Activated CD4-positive, alpha-beta memory T cell treated with anti-CD3 and anti-CD28 coated beads, Interleukin-2, amount 10 ng/mL, durations not matched to agents 7 days and 5 days (primary cell): ENCODE measurements at places on chromosomes 2 and 18. TPM values are rescaled to one million over a fixed set of nuclear protein-coding genes. Genes with fewer than 3 reads are reported as not detected.
A peak's percentile ranks its signal among the peaks of the same experiment; 100 is the strongest.

The MARS2 gene
- total RNA-seq: 9.6 TPM

DNA sequence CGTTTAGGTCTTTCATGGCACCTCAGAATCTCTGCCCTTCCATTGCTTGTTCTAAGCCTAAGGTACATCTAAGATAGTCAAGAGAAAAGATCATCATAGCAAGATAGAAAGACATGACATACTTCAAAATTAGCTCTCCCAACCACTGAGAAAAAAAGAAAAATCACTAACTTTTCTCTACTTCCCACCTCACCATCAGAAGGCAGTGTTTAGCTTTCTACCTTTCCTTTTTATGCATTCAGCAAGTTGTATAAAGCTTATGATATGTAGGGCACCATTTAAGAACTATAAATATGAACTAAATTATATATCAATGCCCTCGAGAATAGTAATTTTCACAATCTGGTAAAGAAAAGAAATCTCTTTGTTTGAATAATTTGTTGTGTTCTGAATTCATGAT, 331.8 kb upstream of the VWC2L start:
- DNase-seq: no peak

DNA sequence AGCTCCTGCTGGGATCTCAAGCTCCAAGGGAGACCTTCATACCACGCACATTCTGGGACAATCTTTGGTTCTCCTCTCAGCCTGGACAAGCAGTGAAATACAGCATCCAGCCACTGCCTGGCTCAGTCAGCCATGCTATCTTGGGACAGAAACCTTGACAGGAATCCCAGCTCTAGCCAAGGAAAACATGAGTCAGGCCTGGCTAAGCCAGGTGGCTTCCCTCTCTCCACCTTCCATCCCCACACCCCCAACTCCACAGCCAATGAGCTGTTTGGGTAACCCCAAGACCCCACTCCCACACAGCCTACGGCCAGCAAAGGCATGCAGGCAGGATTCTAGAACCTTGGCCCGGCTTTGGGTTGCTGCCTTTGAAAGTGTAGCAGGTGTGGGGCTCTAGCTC, 64.9 kb downstream of the MCFD2 start:
- DNase-seq: no peak

- DNase-seq: no peak
These were observed 273.6 kb downstream of the ETAA1 start for GRCh38 chr2:67670747-67671183.

The TTL gene
- 31.8 TPM for total RNA-seq

The SH3RF3 gene
- 0.23 TPM for total RNA-seq

DNA sequence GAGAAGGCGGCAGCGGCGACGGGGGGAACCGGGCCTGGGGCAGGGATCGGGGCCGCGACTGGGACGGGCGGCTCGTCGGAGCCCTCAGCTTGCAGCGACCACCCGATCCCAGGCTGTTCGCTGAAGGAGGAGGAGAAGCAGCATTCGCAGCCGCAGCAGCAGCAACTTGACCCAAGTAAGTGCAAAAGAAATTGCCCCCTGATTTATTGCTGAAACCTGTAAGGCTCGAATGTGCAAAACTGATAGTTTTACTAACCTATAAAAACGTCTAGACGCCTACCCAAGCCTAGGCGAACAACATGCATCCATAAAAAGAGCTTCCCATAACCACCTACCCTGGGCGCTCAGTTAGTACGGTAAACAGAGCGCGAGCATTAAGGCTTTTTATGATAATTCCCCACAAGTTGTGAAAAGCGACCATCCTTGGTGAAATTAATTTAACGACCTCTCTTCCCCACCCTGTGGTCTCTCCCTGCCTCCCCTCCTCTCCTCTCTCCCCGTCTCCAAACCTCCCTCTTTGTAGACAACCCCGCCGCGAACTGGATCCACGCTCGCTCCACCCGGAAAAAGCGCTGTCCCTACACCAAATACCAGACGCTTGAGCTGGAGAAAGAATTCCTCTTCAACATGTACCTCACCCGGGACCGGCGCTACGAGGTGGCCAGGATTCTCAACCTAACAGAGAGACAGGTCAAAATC, 1.0 kb downstream of the HOXD9 start:
- no peak for DNase-seq

DNA sequence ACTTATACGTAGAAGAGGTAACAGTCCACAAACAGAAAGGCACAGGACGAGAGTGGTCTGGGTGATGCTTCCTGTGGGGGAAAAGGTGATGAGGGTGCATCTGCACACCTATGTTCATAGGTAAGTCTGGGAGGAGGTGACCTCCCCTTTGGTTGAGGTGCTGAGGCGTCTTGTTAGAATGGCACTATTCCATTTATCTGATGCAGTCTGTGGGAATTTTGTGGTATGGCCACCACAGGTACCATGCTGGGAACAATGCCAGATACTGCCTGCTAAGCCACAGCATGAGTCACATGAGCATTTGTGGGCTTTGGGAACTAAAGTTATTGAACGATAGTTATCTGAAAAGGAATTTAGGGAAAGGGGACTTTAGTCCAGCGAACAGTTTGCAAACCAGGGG, 27.9 kb downstream of the IL37 start:
- no peak for DNase-seq

GRCh38 chr18:54671291-54671881, 80.3 kb downstream of the DYNAP start:
- DNase-seq: no peak

DNA sequence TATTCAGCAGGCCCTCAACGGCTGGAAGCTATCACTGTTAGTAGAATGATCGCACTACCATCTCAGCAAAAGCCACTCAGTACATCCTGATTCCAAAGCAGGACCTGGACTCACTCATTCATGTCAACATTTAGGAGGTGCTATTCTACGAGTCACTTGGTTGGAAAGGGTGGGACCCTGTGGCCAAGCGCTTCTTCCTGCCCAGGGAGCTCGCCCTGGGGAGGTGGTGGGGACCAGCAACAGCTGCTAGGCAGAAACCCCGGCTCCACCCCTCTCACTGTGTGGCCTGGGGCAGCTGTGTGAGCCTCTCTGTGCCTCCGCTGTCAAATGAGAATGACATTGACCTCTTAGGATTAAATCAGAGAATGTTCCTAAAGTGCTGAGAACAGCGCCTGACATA, 231.4 kb downstream of the EIPR1 start:
- DNase-seq: no peak

GRCh38 chr2:98460573-98461497, 16.2 kb downstream of the INPP4A start:
- peak; percentile 86 for DNase-seq

The DTNA gene
- not detected for total RNA-seq

The CABYR gene
- 0.48 TPM for total RNA-seq

GRCh38 chr2:222703886-222704285, 32.4 kb downstream of the MOGAT1 start:
- no peak for DNase-seq
